RWPE2 (cell line): ENCODE measurements at places on chromosomes 7 and 10.

GRCh38 chr10:54470324-54470631 is 330.8 kb downstream of the PCDH15 start:
- no peaks in the 10 kb centered on the region for H3K4me1 ChIP-seq
- no peak overlapping the region for H3K27ac ChIP-seq
- H3K4me3 ChIP-seq, result no peak overlapping the region
- no peak for DNase-seq

GRCh38 chr7:5557920-5558401 is 134.3 kb upstream of the TNRC18 start:
- H3K4me3 ChIP-seq, result no peak overlapping the region
- DNase-seq, result no peak
- peaks cover 31% of the 10 kb centered on the region for H3K4me1 ChIP-seq

GRCh38 chr7:4650433-4651047 is 31.6 kb upstream of the FOXK1 start:
- no peak overlapping the region for H3K4me3 ChIP-seq
- no peaks in the 10 kb centered on the region for H3K27me3 ChIP-seq
- no peak for DNase-seq
- H3K27ac ChIP-seq, result no peak overlapping the region

DNA sequence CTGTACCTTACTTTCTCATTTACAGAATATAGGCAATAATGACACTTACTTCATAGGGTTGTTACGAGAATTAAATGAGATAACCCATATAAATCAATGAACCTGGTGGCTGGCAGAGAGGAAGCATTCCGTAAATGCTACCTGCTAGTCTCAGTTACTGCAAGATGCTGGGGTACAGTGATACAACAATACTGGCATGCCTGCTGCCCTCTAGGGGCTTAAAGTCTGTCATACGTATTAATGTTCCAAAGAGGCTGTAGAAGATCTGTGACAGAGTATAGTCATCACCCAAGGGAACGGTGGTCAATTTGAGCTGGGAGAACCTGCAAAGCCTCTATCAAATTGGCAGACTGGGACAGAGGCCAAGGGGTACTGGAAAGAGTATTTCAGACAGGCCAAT is 421.5 kb downstream of the GPAM start:
- no peaks in the 10 kb centered on the region for H3K4me1 ChIP-seq
- H3K4me3 ChIP-seq, result no peak overlapping the region
- DNase-seq, result no peak
- H3K27me3 ChIP-seq, result no peaks in the 10 kb centered on the region

DNA sequence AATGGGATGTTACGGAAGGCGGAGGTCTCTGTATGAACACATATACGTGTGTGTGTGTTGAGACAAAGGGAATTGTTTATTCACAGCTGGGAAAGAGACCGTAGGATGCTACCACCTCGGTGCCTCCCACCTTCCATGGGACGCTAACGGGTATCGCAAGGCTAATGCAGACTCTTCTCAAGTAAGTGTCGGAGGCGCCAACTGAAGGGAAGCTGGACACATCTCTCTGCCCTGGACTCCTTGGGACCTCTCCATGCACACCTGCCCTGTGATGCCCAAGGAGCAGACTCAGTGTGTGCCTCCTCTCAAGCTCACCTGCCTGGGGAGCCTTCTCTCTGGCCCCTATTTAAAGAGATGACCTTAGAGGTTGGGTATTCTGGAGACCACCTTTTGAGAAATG is 230.9 kb downstream of the DNAJB6 start:
- peaks cover 5% of the 10 kb centered on the region for H3K27me3 ChIP-seq
- no peak overlapping the region for H3K4me3 ChIP-seq
- no peaks in the 10 kb centered on the region for H3K36me3 ChIP-seq
- no peak for DNase-seq
- no peaks in the 10 kb centered on the region for H3K4me1 ChIP-seq

DNA sequence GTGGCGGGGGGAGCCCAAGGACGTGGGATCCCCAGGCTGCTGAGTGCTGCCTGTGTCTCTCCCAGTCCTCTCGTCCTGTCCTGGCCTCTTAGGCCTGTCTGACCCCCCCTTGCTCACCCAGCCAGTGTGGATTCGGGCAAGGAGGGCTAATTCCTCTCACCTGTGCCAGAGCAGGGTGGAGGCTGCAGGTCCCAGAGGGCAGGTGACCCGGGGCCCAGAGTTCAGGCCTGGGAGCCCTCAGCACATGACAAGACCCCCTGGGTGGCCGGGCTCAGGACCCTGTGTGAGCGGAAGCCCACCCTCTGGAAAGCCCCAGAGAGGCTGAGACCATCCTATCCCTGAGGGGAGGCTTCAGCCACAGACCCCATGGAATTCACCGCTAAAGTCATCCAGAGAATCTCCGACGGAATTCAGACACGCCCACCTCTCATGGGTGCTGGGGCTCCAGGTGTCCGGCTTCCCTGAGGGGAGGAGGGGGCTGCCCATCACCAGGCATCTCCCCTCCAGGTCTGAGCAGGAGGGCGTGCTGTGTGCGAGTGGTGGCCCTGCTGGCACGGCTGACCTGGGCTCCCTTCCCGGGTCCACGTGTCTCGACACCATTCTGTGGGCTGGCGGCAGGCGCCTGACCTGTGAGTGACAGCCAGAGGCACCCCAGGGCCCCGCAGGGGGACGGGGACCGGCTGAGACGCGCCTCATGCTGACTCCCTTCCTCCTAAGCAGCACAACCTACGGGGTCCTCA is 5.0 kb downstream of the KNDC1 start:
- H3K4me1 ChIP-seq, result no peaks in the 10 kb centered on the region
- no peak overlapping the region for H3K4me3 ChIP-seq

- H3K36me3 ChIP-seq, result no peaks in the 10 kb centered on the region
- H3K4me3 ChIP-seq, result no peak overlapping the region
- no peaks in the 10 kb centered on the region for H3K27me3 ChIP-seq
- no peak for DNase-seq
- peaks cover 13% of the 10 kb centered on the region for H3K4me1 ChIP-seq
Observed at GRCh38 chr10:14536241-14537213, 205.8 kb upstream of the FRMD4A start.

DNA sequence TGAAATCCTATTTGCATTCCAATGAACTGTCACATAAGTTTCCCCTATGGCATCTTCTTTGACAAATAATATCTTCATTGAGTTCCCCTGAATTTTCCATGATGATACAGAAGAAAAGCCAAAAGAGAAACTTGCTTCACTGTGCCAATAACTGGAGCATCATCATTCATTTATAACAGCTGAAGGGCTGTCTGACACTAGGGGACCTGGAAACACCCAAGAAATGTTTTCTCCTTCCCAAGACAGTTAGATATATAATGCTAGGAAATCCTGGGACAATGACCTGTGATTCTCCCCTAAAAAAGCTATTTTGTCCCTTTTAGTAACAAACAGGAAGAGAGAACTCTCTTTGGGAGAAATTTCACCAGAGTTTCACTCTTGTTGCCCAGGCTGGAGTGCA is 133.6 kb downstream of the SEMA3C start:
- H3K4me1 ChIP-seq, result peaks cover 43% of the 10 kb centered on the region
- H3K4me3 ChIP-seq, result no peak overlapping the region
- H3K27me3 ChIP-seq, result no peaks in the 10 kb centered on the region
- peak overlapping the region; percentile 78 for H3K27ac ChIP-seq
- DNase-seq, result no peak

DNA sequence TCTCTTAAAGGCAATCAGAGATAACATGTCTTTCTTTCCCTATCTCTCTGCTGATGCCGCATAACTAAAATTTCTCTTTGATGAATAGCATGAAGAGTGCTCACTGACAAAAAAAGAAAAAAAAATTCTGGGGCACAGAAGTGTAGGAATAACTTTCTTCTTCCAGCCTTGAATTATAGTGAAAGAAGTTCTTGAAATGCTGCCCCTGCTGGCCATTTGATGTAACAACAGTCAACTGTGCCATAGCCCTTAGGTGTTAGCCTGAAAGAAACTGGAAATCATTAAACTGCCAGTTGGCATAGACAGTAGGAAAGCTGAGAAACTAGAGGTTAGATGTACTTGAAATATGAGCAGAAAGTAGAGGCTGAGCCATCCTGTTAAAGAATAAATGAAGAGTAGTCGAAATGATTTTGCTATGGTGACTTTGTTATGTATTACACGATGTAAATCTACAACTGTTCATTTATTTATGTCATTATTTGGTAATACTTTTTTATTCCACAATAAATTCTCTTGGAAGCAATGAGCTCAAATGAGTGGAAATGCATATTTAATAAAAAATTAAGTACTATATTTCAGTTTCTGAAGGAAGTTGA is 48.3 kb upstream of the FAM171A1 start:
- no peak overlapping the region for H3K27ac ChIP-seq
- H3K4me3 ChIP-seq, result no peak overlapping the region
- no peaks in the 10 kb centered on the region for H3K4me1 ChIP-seq
- no peak for DNase-seq
- H3K27me3 ChIP-seq, result no peaks in the 10 kb centered on the region
- no peaks in the 10 kb centered on the region for H3K36me3 ChIP-seq

DNA sequence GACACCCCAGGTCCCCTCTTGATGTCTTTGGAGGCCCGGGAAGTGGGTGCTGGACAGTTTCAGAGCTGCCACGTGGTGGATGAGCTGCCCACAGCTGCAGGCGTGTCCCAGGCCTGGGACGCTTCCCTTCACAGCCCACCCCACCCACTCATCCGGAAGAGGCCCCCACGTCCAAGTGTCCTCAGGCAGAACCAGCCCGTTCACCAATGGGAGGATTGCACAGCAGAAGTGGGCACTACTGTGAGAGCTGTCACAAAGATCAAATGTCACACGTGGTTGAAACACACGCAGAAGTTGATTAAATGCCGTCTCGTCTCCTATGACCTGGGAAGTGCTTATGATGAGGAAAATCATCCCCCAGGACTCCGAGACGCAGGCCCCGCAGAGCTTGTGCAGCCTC is 52.9 kb downstream of the STK32C start:
- no peaks in the 10 kb centered on the region for H3K4me1 ChIP-seq
- DNase-seq, result no peak
- no peak overlapping the region for H3K27ac ChIP-seq
- no peaks in the 10 kb centered on the region for H3K36me3 ChIP-seq

GRCh38 chr7:1458683-1459511 is at the start of gene MICALL2:
MICALL2 (minus strand) TSS chr7:1459470; CDS start chr7:1459326, 144 bp downstream.
- no peaks in the 10 kb centered on the region for H3K27me3 ChIP-seq
- peak within 1 kb of the TSS; percentile 82 for H3K27ac ChIP-seq
- peak; percentile 90 for DNase-seq
- peak within 1 kb of the TSS; percentile 52 for H3K4me3 ChIP-seq
- H3K4me1 ChIP-seq, result peaks cover 29% of the 10 kb centered on the region

DNA sequence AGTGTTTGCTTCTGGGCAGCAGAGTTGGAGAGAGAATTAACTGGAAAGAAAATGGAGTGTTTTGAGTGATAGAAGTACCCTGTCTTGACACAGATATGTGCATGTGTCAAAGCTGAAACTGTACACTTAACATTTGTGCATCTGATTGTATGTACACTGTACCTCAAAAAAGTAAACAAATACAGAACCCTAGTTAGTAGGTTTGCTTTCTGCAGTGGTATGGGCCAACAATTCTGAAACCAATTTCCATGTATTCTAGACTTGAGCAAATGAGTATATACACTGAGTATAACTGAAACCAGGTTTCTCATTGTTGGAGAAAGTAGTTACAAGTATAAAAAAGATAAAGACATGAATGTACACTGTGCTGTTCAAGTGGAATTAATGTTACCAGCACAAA is 52.4 kb downstream of the ELAPOR2 start:
- no peaks in the 10 kb centered on the region for H3K27me3 ChIP-seq
- peaks cover 3% of the 10 kb centered on the region for H3K4me1 ChIP-seq
- no peaks in the 10 kb centered on the region for H3K36me3 ChIP-seq
- H3K4me3 ChIP-seq, result no peak overlapping the region
- no peak for DNase-seq

GRCh38 chr7:121198502-121198901 is 130.3 kb upstream of the WNT16 start:
- H3K36me3 ChIP-seq, result no peaks in the 10 kb centered on the region
- no peak for DNase-seq
- no peak overlapping the region for H3K4me3 ChIP-seq
- H3K4me1 ChIP-seq, result no peaks in the 10 kb centered on the region
- H3K27me3 ChIP-seq, result no peaks in the 10 kb centered on the region

GRCh38 chr7:22002726-22003125 is 57.0 kb upstream of the CDCA7L start:
- no peaks in the 10 kb centered on the region for H3K36me3 ChIP-seq
- H3K27me3 ChIP-seq, result no peaks in the 10 kb centered on the region
- no peak for DNase-seq
- peaks cover 12% of the 10 kb centered on the region for H3K4me1 ChIP-seq
- no peak overlapping the region for H3K27ac ChIP-seq

DNA sequence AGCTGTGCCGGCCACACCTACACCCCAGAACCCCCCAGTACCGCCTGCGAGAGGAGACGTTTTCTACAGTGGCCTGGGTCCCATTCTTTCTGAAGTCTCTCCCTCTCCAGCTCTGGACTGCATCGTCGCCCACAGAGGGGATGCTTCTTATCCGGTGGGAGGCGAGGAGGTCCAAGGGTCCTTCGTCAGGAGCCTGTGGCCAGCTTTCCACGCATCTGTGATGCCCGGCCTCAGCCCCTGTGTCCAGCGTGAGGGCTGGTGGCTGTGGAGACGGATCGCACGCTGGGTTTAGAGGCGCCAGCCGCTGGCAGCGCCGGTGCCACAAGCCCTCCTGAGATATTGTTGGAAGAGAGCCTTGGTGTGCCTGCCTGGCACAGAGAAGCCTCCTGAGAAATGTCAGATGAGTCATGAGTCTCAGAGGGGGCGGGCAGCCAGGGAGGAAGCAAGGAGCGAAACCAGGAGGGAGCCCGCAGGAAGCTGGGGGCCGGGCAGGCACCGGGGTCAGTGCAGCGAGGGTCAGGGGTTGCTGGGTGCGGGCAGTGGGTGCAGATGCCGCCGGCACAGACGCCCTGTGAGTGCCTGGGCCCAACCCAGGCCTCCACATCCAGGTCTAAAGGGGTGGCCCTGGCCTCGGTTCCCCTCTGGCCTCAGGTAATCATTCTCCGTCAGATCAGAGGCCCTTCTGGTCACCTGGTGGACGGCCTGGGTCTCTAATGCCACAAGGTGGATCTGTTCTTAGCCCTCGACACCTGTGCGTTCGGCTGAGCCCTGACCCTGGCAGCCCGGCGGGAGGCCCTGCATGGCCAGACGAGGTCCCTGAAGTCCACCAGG is 86.0 kb upstream of the DIP2C start:
- H3K4me3 ChIP-seq, result no peak overlapping the region
- no peaks in the 10 kb centered on the region for H3K4me1 ChIP-seq
- H3K27ac ChIP-seq, result no peak overlapping the region
- no peak for DNase-seq

DNA sequence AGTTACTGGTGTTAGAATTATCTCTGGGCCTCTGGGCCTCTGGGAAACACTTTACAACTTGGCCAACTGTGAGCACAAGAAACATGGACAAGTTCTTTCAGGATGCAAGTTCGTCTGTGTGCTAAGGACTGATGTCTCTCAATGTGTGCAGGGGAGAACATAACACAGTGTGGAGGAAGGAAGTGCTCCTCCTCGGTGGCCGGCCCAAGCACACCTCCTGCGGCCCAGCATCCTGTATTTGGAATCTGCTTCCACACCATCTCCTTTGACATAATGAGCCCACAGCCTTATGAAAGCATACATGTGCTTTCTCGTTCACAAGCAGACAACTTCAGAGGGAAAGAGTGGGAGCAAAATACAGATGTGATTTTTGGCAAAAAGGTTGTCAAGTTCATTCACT is 59.0 kb downstream of the MTPN start:
- H3K4me3 ChIP-seq, result no peak overlapping the region
- no peaks in the 10 kb centered on the region for H3K36me3 ChIP-seq
- no peaks in the 10 kb centered on the region for H3K4me1 ChIP-seq
- no peak overlapping the region for H3K27ac ChIP-seq
- H3K27me3 ChIP-seq, result no peaks in the 10 kb centered on the region
- no peak for DNase-seq
